ENCODE measurements at places on chromosomes 11 and 22.

DNA sequence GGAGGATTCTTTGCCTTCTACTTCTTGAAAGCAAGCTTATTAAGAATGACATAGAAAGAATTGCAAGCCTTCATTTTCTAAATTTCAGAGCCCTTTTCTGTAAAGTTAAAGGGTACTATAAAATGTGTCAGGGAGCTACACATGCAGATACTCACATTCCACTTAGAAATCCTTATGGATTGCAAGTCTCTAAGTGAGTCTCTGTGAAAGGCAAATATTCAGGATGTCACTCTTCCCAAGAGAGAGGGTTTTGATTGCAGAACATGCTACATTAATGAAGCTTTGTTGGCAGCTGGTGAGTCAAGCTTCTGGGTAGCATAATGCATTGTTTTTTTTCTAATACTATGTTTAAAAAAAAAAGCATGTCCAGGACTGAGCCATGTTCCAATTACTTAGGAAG lies 369.2 kb downstream of the DCDC1 start:
- DNase-seq, result no peak

GRCh38 chr22:43812890-43813289 lies 785 bp upstream of the EFCAB6 start:
- no peak for DNase-seq

- no peak for DNase-seq
Observed at GRCh38 chr11:64998690-64999431, 2.1 kb upstream of the BATF2 start.

DNA sequence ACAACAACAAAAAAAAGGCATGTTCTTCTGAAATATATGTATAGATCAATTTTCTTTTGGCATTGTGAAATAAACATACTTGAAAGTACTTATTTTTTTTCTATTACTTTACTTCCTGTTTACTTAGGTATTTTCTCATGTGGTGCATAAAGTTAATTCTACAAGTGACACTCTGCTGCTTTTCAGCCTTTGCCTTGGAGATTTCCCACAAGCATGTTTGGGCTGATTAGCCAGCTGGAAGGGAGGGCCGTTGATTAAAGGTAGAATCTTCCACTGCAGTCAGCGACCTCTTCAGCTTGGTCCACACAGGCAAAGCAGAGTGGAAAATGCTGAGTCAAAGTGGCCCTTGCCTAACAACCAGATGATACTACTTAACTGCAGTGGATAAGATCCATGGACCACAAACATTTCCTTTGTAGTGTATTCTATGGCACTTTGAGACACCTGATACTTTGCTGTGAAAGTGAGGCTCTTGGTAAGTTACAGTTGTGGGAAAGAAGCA lies 176.0 kb downstream of the ARHGAP42 start:
- DNase-seq, result peak; percentile 74

DNA sequence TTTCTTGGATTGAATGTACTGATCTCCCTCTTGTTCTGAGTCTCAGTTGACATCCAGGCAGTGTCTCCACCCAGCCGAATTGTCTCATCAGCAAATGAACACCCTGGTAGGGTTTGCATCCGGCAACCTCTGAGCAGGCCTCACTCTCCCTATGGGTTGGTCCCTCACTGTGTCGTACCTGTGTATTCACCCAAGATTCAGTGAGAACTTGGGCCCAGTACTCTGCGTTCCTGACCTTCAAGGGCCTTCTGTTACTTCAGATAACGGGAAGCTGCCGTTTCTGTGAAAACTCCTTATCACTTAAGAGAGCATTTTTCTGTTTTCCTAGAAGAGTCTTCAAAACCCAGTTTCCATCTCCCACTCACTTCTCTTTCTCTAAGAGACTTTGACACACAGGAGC lies 915.6 kb downstream of the TBC1D22A start:
- DNase-seq, result no peak
